ENCODE measurements at places on chromosomes 2 and 18.

DNA sequence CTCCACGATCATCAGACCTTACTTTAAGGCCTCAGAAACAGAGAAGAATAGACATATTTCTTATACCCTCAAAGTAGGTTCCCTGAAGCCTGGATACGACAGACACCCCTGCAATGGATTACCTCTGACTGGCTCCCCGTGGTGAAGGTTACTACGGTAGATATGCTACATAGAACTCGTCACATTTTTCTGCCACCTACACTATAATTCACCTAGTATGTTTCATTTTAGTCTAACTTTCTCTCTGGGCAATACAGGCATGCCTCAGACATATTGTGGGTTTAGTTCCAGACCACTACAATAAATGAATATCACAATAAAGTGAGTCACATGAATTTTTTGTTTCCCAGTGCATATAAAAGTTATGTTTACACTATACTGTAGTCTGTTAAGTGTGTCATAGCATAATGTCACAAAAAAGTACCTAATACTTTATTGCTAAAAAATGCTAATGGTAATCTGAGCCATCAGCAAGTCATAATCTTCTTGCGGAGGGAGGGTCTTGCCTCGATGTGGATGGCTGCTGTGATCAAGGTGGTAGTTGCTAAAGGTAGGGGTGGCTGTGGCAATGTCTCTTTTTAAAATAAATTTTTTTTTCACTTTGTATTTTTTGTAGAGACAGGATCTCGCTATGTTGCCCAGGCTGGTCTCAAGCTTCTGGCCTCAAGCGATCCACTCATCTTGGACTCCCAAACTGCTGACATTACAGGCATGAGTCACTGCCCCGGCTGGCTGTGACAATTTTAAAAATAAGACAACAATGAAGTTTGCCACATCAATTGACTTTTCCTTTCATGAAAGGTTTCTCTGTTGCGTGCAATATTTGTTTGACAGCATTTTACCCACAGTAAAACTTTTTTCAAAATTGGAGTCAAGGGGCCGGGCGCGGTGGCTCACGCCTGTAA is 64.6 kb downstream of the TGIF1 start:
- DNase-seq: no peak

GRCh38 chr18:37464257-37464656 is 101.3 kb downstream of the CELF4 start:
- no peak for DNase-seq

DNA sequence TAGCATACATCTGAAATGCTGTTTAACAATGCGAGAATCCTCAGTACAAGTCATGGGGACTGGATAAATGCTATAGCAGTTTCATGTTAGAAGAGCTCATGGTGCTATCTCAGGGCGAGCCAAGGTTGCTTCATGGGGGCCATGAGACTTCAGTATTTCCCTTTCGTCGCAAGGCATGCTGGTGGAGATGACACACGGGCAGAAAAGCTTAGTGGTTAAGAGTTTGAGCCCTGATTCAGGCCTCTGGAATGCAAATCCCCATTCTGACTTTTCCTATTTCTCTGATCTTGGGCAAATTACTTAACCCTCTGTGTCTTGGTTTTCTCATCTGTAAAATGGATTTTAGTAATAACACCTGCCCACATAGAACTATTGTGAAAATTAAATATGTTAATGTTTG is 57.4 kb upstream of the EPHA4 start:
- no peak for DNase-seq

GRCh38 chr2:174659069-174659900 is 61.7 kb upstream of the WIPF1 start:
- no peak for DNase-seq

DNA sequence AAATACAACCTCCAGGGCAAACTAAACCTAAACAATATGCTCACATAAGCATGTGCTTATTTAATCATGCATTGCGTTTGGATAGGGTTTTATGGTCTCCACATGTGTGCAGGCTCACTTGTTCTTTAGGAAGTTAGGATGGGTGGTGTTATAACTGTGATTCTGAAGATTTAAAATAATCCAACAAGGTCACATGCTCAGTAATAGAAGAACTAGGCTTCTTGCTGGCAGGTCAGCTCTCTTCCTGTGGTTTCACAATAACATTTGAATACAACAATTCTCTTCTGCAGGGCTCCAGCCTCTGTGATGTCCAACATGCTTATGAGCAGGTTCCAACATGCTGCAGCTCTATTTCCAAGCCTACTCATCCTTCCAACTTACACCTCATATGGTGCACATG is 84.0 kb downstream of the MYL12B start:
- DNase-seq: no peak

DNA sequence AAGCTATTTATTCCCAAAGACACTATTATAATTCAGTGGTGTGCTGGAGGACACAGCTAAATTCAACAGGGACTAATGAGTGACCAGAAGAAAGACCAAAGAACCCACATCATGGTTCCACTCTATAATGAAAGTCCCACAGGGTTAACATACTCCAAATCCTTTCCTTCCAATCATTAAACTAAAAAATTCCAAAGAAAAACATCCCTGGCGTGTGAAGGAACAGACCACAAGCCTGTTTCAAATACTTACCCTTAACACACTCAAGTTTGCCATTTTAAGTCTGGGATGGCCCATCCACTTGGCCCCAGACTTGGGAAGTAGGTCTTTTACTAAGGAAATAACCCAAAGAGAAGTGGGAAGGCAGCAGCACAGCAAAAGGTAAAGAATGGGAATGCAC is 150.1 kb upstream of the CCDC150 start:
- DNase-seq: no peak

DNA sequence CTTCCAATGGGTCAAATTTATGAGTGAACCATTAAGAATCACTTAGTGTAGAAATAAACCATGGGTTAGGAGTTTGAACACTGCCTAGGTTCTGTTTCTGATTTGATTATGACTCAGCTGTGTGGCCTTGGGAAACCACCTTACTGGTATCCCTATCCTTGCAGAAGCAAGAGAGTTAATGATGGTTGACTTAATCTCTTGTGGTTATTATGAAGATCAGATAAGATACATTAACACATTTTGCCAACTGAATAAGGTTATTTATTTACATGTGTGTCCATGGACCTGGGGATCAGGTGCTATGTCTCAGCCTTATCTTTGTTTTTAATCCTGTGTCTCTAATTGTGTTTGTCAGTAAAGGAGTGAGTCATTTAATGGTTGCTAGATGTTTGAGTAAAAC is 5.4 kb upstream of the KCNJ13 start:
- no peak for DNase-seq

DNA sequence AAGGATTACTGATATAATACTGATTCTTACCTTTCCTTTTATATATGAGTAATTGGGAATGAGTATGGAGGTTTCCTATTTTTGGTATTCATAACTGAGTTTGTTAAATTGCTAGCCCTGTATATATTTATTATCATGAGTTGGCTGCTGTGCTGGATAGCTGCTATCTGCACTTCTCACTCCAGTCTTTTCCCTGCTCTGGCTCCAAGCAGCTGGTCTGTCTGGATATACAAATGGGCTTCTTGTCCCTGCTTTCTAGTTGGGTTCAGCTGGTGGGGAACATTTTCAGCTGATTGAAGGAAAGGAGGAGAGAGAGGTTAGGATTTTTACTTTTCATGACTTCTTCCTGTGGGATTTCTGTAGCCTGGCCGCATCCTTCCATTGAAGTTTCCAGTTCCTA is 41.2 kb downstream of the AGFG1 start:
- DNase-seq: no peak

GRCh38 chr2:20676353-20677215 is 9.6 kb downstream of the GDF7 start:
- no peak for DNase-seq

DNA sequence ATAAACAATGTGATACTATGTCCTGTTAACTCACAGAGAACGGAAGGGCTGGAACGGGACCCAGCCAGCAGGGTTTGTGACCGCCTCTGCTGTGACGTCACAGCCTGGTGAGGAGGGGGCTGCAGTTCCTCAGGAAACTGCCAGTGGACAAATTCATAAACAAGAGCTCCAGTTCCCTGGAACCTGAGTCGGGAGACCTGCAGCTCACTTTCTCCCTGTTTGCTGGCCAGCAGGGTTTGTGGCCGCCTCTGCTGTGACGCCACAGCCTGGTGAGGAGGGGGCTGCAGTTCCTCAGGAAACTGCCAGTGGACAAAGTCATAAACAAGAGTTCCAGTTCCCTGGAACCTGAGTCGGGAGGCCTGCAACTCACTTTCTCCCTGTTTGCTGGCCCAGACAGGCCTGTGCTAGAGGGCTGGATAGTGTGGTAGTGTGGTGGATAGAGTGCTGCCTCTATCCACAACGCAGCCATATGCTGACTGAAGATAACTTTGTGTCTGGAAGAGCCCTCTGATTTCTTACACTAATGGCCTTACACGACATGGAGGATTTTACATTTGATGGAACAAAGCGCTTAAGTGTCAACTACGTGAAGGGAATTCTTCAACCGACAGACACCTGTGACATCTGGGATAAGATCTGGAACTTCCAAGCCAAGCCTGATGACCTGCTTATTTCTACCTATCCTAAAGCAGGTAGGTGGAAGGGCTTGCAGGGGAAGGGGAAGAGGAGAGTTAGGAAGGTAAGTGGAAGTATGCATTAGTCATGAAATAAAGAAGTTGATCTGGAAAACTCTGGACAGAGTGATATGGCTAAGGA is at the start of gene SULT1C4:
TSS of gene SULT1C4 (plus strand) at position 140 of the 816 bp plus-strand sequence. CDS start at position 524, 384 bp downstream.
- no peak for DNase-seq

DNA sequence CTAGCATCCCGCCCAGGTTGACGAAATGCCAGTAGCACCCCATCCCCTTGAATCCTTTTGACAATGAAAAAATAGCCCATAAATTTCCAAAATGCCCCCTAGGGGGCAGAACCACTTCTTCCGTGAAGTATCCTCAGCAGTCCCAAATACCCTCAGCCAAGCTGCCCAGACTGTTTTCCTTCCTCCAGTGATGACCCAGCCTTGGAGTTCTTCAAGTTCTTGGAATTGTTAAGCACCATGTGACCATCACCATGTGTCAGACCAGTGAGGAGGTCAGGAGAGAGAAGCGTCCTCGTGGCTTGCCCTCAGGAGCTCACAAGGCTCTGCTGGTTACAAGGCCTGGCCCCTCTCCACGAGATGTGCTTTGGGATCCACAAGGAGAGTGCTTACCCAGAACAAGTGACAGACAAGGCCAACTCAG is 1.4 kb upstream of the SLC23A3 start:
- DNase-seq: peak; percentile 29

DNA sequence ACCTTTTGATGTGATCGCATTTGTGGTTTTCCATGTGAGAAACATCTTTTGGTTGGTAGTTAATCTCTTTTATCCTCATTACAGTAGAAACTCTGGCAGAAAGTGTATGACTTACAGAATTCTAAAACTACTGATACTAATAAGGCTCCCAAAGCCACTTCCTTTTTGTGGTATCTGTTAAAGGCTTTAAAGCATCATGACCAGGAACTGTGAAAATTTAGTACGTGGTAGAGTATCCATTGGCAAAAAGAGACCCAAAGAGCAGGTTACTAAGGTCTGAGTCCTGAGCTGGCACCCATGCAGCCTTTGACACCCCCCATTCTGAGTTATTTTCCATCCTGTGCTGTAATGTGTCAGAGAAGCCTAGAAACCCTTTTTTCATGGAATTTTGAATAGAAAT is 94.5 kb downstream of the DPP4 start:
- DNase-seq: no peak

DNA sequence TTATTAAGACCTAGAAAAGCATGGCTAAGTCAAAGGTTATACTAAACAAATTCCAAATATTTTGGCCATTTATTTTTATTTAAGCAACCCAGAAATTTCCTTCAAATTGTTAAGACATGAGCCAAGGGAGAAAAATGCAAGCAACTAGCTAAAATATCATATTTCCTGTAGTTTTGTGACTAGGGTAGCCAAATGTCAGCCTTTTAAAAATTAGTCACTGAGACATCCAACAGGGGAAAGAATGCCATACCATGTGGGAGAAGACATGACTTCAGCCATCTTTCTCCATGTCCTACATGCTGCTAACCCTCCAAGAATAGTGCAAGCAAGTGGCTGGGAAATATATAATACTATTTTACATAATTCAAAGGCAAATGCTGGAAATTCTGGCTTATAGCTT is 197.9 kb downstream of the DSEL start:
- no peak for DNase-seq

DNA sequence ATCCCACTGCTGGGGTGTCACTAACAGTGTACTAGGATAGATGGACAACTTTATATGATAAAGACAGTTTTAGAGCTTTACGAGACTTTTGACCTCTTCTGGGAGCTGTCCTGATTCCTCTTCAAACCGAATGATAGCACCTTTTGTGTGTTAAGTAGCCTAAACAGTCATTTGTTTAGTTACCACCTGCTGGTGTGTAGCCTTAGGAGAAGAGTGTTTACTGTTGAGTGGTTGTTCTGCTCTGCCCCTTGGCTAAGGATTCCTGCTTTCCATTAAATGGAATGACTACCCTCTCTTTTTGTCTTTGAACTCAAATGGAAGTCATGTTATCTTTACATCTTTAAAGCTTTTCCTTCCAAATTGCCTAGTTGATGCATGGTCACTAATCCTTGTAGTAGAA is 28.0 kb upstream of the MGAT5 start:
- no peak for DNase-seq

DNA sequence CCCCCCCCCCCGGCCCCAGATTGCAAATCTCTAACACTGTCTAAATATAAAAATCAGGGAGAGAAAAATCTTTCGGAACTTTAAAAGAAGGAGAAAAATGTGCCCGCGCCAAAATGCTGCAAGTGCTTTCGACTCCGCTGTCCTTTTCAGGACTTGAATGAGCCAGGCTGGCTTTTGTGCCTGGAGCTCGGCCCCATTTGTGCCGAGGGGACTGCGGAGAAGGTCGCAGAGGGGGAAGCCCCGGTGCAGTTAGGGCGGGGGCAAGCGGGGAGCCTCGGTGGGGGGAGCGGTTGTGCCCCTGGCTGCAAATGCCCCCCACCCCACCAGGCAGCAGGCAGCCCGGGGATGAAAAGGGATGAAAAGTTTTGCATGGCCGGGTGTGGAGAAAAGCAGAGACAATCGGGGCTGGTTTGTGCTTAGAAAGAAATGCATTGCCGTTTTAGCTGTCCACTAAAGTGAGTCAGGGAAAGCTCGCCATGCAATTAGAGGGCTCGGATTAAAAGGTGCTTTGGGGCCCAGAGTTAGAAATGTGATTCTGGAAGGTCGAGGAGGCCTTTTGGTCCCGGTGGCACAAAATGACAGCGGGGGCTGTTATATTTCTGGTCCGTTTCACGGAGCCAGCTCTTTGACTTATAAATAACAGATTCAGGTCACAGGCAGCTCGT is 1.6 kb downstream of the INHBB start:
- DNase-seq: no peak

- DNase-seq: no peak
Observed at GRCh38 chr2:123770996-123771720, 253.9 kb upstream of the CNTNAP5 start.

- no peak for DNase-seq
Observed at GRCh38 chr18:23648456-23648855, 14.3 kb downstream of the ANKRD29 start.

GRCh38 chr18:31102025-31102684 is at the start of gene DSC2:
DSC2 (minus strand) TSS chr18:31102421; CDS start chr18:31101971, 450 bp downstream.
- DNase-seq: peak; percentile 27

GRCh38 chr2:190607014-190607597 is 41.8 kb upstream of the NAB1 start:
- no peak for DNase-seq

GRCh38 chr2:6352906-6353515 is 512.7 kb downstream of the CMPK2 start:
- DNase-seq: peak; percentile 37

- no peak for DNase-seq
Observed at GRCh38 chr2:85527787-85528186, 11.2 kb upstream of the MAT2A start.
